A172 (cell line): ENCODE measurements at places on chromosomes 2 and 18.

DNA sequence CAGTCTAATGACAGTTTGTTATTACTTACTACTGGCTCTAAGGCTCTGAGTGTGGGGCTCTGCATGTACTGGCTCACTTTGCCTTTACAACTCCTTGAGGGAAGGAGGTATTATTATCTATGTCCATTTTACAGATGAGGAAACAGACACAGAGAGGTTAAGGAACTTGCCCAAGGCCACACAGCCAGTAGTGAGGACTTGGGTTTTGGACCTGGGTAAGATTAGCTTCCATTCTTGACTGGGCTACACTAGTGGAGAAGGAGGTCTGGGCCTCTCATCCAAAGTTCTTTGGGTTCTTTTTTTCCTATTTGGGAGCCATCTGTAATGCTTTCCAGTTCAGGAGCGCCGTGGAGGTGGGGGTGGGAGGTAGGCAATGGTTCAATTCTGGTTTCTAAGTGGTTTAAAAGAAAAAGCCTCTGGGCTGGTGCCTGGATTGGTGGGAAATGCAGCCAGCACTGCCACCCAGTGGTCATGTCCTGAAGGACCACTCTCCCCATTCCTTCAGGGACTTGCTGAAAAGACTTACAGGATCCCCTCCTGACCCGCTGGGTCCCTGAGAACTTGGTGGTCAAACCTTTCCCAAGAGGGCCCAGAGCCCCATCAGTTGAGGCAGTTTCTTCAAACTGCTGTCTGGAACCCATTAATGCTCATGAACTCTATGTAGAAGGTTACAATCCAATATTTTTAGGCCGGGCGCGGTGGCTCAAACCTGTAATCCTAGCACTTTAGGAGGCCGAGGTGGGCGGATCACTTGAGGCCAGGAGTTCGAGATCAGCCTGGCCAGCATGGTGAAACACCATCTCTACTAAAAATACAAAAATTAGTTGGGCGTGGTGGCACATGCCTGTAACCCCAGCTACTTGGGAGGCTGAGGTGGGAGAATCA is 38.6 kb upstream of the NOTO start:
- peak; percentile 82 for DNase-seq

DNA sequence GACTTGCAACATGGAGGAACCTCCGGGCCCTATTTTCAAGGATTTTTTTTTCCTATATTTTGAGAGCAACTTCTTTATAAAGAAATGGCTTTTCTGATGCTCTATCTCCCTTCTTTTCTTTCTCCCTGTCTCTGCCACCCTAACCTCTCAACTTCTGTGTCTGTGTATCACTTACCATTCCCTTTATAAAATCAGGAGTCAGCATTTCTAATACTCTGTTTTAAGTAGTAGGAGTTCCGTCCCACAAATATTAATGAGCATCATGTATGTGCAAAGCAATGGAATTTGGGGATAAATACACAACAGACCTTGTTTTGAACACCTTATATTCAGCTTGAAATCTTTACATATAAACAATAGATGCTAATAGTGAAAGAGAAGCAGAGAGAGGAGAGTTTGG is 268.0 kb downstream of the DCC start:
- DNase-seq = no peak

- no peak for DNase-seq
Observed at GRCh38 chr2:159882130-159882745, 84.2 kb upstream of the CD302 start.

DNA sequence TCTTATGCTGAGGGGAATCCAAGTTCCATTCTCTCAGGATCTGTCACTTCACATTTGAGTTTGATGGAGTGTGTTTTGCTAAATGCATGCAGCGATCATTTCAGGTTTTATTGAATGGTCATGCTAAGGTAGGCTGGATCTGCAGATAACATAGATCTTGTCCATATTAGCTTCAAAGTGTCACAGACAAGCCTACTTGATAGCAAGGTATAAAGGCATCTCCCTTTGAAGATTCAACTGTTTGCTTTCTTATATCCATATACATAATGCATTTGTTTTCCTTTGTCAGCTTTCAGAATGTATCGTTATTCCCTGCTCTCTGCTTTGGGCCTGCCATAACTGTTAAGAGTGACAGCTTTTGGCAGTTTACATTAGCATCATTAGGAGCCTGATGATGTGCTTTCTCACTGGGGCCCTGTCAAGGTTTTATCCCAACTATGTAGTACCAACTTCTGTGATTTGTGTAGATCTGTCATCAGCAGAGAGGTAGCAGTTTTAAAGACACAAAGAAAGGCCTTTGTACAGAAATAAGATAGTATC is 604.3 kb upstream of the CDH7 start:
- no peak for DNase-seq

DNA sequence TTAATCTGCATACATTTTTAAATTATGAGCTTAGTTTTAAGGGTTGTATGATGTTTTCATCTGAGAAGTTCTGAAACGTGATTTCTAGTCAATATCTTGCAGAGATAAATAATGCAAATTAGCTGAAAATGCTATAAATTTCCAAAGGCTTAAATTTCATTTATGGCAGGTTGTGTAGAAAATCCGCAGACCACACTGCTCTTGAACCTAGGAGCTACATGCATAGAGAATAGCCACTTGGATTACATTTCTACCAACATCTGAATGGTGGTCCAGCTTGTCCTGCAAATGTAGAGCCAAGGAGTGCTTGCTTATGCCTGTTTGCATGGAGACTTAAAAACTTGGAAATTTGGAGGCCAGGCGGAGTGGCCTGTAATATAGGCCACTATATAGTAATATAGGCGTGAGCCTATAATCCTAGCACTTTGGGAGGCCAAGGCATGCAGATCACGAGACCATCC is 6.8 kb downstream of the MAT2A start:
- DNase-seq = no peak

DNA sequence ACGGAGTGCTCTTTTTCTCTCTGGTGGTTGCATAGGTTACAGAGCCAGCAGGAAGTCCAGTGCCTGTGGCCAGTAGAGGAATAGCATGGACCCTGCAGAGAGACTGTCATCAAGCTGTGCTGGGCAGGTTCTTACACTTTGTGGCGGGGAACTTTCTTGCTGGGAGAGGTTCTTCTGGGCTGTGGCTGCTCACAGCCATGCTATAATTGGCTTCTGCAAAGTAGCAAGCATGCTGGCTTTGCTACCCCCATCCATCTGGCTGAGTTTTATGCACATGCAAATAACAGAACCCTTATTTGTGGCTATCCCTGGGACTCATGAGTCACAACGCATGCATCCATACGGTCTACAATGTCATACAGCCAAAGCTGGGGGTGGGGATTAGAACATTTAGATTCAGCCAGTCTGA is 68.9 kb downstream of the PLCL1 start:
- peak; percentile 55 for DNase-seq

DNA sequence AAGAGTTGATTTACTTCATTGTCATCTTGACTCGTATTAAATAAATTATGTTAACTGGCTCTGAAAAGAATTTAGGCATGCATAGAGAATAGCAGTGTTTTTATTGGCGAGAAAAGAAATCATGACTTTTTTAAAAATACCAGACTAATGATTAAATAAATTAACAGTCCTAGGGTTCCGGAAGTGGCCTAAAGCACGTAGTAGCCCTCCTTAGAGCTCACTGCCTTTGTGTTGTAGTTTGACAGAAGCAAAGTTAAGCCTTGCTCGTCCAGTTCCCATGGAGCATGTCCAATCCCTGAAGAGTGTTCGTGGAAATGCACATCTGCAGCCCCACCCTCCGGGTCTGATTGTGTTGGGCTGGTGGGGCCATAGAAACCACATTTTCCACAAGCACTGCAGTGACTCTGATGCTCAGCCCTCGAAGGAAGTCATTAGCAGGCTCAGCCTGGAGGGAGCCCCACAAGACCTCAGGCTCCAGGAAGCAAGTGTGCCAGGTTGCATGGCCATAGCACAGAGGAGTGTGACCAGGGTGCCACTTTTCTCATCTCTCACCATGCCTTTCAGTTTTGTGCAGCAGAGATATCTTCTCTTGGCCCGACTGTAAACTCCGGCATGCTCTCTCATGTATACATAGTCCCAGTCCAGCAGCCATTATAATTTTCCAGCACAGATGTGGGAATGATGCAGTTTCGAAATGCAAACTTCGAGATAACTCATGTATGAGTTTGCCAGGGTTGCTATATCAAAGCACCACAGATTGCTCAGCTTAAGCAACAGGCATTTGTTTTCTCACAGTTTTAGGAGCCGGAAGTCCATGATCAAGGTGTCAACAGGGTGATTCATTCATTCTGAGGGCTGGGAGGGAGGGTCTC is 188.6 kb upstream of the SH3BP4 start:
- DNase-seq = peak; percentile 42

GRCh38 chr2:191501561-191502168 is 176.3 kb upstream of the NABP1 start:
- peak; percentile 65 for DNase-seq

GRCh38 chr2:219592736-219593135 is 4.9 kb upstream of the STK11IP start:
- no peak for DNase-seq

DNA sequence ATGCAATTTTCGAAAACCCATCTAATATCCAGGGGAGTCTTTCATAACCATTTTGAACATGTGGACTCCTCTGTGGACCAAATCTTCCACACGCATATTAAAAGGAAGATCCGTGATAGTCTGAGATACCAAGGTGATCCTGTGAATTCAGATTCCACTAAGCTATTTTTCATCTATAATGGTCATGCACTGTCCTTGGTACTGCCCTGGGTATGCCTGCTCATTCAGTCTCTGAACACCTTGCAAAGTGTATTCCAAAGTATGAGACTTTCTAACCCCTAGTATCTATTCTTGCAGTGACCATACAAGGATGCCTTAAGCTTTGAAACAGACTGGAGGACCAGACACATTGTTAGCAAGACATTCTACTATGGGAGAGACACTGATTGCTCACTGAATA is 217.6 kb upstream of the CCDC150 start:
- no peak for DNase-seq

GRCh38 chr2:160532388-160532787 is 38.8 kb upstream of the RBMS1 start:
- no peak for DNase-seq

- peak; percentile 23 for DNase-seq
Observed at GRCh38 chr2:28552045-28552823, 56.4 kb downstream of the PLB1 start.

DNA sequence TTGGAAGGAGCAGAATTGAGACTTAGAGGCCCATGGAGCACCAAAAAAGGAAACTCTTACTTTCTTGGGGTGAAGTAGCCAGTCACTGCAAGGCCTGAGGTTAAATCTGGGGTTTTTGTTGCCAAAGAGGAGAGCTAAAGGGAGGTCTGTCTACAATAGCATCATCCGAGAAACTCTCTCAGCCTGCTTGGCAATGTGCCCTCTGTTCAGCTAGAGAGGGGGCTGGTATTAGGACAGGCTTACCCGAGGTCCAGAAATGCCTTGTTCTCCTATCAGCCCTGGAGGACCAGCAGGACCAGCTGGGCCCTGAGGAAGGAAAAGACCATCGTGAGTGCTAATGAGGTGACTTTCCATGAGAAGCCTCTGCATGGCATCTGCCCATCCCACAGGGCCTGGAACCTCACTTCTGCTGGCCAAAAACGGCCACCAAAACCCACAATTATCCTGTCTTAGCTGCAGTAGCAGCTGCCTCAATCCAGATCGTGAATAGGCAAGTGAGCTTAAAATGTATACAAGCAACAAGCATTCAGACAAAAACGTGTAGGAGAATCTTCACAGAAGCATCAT is 61.6 kb downstream of the COL6A3 start:
- no peak for DNase-seq

DNA sequence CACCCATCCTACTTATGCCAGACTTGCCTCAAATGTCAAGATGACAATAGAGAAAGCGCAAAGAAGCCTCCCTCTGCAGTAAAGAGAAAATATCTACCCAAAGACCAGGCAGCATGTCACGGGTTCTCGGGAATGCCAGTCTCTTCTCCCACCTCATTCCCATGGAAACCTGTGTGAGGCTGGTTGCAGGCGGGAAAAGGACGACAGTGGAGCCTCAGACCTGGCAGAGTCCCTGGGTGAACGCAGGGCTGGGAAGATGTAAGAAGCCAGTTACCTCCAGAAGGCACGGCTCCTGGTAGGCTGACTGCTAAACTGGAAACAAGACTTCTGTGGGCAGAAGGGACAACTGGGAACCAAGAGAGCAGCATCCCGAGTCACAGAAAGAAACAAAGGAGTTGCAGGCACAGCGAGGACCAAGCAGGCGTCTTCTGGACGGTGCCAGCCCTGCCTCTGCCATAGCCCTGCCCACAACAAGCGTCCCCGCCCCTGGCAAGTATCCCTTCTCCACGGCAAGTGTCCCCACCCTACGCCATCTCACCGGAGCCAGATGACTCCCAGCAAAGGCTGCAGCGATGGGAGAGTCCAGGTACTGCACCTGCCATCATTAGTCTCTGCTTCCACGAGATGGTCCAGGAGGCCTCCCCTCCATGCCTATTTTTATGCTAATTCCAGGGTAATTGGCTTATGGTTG is 440.8 kb upstream of the MYT1L start:
- DNase-seq = no peak

DNA sequence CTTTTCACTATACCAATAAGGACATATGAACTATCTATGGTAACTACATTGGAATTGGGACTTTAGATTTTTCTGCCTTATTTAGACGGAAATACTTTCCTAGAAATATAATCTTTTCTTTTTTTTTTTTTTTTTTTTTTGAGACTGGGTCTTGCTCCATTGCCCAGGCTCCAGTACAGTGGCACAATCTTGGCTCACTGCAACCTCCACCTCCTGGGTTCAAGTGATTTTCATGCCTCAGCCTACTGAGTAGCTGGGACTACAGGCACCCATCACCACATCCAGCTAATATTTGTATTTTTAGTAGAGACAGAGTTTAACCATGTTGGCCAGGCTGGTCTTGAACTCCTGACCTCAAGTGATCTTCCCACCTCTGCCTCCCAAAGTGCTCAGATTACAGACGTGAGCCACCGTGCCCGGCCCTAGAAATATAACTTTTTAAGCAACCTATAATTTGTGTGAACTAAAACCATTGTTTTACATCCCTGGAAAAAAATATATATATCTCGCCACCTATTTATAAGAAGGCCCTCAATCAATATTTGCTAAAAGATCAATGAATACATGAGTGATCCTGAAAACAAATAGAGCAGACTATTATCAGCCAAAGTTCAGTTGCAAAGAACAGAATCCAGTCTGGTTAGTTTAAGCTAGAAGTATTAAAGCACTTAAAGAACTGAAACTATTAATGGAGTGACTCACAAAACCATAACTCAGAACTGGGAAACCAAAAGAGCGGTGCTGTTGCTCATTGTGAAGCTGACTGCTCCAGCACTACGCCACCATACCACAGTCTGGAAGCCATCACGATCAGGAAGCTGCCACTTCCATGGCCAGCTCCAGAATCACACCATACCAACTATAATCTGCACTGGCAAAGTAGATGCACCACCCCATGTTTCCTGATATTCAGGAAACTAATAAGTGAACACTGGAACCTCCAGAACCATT is 8.4 kb upstream of the HNRNPLL start:
- no peak for DNase-seq

GRCh38 chr18:12373116-12373770 is 3.8 kb downstream of the AFG3L2 start:
- no peak for DNase-seq

GRCh38 chr2:217489145-217489960 is 513.4 kb downstream of the TNS1 start:
- DNase-seq = peak; percentile 85
